ENCODE measurements at places on chromosomes 1 and 21.

DNA sequence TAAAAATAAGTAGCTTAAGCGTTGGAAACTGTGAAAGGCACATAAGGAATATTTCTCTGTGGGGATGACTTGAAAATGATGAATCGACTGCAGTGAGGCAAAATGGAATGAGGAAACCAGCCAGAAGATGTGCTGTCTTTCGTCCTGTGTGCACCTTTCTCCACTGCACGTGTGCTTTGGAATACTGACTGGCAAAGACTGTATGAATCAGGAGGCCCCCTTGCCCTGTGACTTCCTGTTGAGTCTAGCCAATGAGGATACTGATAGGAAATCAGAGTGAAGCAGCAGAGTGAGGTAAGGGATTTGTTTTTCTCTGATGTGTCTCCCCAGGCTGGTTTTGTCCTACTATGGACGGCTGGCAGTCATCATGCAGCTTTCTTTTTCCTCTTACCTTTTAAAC lies 118.2 kb upstream of the ADGRL4 start:
- DNase-seq, result no peak

DNA sequence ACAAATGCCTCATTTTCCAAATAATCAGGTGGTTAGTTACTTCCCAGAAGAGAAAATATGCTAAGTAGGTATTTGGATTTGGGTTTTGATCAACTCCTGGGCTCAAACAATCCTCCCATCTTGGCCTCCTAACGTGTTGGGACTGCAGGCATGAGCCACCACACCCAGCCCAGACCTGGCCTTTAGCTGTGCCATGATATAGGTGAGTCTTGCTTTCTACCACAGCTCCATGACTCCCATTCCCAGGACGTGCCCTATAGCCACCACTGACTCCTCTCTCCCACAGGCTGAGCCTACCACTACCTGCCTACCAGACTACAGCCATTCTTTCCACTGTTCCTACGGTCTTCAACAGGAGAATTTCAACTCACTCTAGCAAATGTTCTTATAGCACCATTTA lies 1.8 kb upstream of the SLC1A7 start:
- no peak for DNase-seq

DNA sequence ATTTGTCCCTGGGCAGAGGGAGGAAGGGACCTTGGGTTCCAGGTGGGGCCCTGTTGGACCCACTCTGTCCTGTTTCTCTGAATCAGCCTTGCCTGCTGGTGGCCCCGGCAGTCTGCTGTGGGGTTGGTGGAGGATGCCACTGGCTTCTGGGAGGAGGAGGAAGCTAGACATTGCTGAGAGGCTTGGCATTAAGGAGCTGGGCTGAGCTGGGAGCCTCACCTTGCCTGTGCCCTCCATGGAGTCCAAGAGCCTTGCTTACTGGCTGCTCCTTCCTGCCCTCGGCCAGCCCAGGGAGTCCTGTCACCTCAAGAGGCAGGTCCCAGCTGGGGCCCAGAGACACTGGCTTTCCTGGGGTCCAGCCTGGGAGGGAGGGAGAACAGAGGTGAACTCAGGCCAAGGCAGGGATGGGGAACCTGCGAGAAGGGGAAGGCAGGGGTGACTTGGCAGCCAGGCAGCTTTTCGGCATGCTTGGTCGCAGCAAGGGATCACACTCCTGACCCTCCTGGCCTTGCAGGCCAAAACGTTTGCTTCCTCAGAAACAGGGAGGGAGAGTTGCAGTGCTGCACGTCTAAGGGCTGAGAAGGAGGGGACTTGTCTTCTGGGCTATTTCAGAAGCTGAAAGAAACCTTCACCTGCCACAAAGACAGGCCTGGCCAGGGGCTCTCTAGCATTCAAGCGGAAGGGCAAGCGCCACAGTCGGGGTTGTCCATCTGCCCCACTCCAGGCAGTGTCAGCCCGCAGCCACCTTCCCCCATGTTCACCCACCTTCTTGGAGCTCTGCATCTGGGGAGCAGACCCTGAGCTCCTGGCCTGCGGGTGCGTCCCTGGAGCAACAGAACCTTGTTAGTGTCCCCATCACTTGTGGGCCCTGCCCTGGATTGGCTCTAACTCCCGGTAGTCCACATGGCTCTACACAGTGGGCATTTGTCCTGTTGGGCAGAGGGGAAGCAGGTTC lies 8.9 kb downstream of the TMEM201 start:
- DNase-seq, result no peak

DNA sequence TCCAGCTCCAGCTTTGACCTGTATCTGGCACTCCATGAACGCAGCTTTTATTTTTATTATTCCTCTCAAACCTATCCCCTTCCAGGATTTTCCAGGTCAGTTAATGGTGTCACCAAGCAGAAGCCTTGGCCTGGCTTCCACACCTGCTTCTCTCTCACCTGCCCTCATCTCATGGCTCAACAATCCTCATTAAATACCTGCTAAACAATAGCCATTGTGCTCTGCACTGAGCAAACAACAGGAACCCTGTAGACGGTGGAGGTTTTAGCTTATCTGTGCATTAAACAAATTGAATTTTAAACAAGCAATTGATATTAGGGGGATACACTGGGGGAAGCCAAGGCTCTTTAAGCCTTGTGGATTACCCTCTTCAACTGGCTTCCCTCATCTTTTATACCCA lies 15.3 kb downstream of the PYCR2 start:
- DNase-seq, result no peak

DNA sequence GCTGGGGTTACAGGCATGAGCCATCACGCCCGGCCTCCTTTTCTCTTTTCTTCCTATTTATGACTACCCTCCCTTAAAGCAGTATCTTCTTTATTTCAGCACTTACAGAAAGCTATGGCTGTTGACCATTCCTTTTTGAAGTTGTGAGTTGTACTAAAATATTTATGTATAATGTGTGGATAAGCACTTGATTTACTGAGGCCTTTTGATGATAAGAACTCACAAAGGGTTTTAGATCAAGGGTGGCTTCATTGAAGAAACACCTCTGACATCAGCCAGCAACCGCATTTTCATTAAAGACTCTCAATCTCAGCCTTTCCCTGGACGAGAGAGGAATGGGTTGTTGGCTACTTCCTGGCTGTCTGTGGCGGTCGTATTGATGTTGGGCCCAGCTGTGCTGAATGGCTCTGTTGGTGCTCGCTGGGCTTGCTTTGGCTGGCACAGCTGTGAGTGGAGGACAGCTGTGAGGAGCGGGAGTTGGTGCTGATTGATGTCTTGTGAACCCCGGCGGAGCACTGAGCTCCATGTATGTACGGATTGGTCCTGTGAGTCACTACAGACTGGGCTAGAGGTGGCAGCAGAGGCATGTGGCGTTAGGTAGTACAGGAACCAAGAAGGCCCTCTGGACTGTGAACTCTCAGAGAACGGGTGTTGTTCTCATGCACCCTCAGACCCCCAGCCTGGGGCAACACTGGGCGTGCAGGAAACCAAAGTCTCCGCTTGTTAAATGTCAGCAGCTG lies 208.8 kb downstream of the KIF26B start:
- no peak for DNase-seq

GRCh38 chr1:197141575-197141974 lies 4.9 kb downstream of the ASPM start:
- DNase-seq, result no peak

DNA sequence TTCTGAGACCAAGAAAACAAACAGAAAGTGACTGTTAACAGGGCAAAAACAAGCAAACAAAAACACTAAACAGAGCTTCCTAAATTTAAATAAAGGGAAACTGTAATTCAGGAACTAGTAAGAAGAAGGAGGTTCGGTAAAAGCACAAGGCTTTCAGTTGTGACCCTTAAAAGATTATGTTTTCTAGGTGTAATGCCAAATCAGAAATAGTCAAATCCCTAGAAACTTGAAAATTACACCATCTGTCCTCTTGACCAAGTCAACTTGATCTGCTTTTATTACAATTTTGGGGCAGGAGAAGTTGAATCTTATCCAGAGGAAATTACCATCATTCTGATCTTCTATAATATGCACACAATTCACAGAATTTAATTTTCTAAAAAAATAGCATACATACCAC lies 754.0 kb upstream of the ADGRL4 start:
- DNase-seq, result no peak

- DNase-seq, result no peak
These were observed 12.0 kb upstream of the RHOU start for GRCh38 chr1:228723287-228723686.

- no peak for DNase-seq
These were observed 10.2 kb upstream of the ATP13A2 start for GRCh38 chr1:17021896-17022295.

DNA sequence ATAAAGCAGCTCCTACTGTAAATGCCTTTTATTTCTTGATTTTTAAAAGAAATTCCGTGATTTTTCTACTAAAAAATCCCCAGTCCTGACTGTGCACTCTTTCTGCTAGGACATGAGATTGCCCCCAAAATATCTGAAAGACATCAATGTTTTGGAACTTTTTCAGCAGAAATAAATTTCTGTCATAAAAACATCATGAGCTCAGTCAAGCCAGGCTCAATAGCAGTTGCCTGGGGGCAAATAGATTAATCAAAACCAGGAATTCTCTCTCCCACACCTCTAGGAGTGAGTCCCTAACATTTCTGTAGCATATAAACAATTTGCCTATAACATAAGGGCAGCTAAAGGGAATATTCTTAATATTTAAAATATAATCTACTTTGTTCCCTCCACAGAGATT lies 654.1 kb downstream of the PTPRC start:
- DNase-seq, result no peak

Measured in liver (tissue), 10 donors.